Activated naive CD4-positive, alpha-beta T cell (primary cell): ENCODE measurements at places on chromosomes 3 and 15.

DNA sequence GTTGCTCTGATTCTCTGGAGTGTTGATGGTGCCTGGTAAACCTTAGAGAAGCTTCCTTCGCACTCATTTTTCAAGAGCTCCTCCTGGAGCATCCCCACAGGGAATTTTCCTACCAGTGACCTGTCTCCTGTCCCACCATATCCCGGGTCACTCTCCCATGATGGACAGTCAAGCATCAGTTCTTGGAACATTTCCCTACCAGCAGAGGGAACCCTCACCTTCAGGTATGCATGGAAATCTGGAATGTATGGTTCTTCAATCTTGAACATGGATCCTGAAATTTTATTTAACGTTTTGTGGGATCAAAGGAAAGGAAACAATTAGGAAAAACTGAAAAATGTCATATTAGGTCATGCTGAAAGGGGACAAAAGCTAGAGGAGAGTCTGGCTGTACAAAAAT is 153.8 kb downstream of the SPATA16 start:
- no peak for DNase-seq

GRCh38 chr3:109098079-109098644 is 19.8 kb downstream of the MORC1 start:
- DNase-seq = no peak

- DNase-seq = no peak
Observed at GRCh38 chr3:112744825-112745566, 101.7 kb downstream of the CD200R1L start.

GRCh38 chr3:120081719-120082118 is 12.5 kb downstream of the GSK3B start:
- no peak for DNase-seq

DNA sequence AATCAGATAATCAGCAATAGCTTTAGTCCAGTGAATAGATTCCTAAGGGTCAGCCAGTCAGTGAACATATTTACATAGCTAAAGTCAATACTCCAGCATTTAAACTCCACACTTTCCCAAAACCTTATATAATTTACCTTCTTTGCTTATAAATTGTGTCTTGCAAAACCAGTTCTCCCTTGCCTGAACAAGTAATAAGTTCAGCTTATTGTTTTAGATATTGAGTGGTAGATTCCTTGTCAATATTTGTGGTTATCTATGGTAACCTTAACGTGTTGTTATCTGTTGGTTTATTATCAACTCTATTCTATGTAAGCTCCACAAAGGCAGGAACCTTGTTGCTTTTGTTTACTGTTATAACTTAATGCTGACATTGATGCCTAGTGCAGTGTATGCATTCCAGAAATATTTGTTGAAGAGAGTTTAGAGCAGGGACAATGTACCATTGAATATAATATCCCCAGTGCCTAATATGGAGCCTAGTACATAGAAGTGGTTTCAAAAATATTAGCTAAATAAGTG is 24.0 kb downstream of the PLSCR5 start:
- DNase-seq = no peak
